Chondrocyte (in vitro differentiated cells): ENCODE measurements at places on chromosomes 1 and 21. TPM values are rescaled to one million over a fixed set of nuclear protein-coding genes. Genes with fewer than 3 reads are reported as not detected.

MIER1 gene
- total RNA-seq: 39.3 to 41.1 TPM (median 40.1 TPM) in 3 replicates

- no peak for DNase-seq
These were observed 139.0 kb downstream of the DPYD start for GRCh38 chr1:97781762-97782337.

DNA sequence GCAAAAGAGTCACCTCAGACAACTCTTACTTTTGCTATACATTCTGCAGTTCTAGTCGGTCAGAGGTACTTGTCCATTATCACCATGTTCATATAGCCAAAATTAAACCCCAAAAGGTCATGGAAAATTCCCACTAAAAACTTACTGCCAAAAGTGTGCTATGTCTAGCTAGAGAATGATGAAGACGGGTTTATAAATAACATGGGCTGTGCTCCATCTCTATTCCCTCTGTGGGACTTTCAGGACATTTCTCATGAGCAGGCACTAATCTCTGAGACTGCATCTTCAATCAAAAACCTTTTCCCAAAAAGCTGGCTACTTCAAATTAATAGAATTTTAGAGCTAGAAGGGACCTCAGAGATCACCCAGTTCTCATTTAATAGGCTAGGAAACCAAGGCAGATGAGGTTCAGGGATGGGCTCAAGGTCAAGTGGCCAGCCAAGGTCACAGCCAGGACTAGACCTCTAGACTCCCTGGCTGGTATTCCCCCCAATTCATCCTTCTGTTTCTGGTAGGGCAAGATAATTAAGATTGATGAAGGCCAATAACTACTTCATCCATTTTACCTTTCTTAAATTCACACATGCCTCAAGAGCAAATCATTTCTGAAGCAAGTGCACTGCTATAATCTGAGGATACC lies 21.0 kb upstream of the MOB3C start:
- DNase-seq: no peak

GRCh38 chr1:21269461-21270085 lies 20.7 kb downstream of the ECE1 start:
- DNase-seq: no peak

DNA sequence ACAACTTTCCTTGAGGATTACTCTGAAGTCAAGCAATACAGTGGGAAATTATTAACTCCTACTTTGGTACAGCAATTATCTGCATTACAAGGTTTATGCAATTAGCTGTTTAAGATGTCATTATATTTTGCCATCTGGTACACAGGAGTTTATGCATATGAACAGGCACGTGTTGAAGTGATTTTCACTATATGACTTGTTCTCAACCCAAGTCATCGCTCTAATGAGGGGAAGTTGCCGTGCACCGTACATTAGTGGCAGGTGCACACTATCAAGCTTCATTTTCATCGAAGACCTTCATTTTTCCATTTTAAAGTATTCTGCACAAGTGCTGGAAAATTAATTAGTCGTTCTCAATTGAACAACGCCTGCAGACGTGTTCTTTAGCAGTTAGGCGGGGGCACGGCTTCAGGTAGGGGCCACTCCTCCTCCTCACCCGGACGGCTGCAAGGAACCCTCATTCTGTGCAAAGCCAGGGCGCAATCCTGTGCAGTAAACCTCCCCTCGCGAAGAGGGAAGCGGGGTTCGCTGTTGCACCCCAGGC lies 39.8 kb upstream of the NFIA start:
- DNase-seq: no peak

- no peak for DNase-seq
These were observed 10.2 kb downstream of the NFASC start for GRCh38 chr1:204880906-204881305.

DNA sequence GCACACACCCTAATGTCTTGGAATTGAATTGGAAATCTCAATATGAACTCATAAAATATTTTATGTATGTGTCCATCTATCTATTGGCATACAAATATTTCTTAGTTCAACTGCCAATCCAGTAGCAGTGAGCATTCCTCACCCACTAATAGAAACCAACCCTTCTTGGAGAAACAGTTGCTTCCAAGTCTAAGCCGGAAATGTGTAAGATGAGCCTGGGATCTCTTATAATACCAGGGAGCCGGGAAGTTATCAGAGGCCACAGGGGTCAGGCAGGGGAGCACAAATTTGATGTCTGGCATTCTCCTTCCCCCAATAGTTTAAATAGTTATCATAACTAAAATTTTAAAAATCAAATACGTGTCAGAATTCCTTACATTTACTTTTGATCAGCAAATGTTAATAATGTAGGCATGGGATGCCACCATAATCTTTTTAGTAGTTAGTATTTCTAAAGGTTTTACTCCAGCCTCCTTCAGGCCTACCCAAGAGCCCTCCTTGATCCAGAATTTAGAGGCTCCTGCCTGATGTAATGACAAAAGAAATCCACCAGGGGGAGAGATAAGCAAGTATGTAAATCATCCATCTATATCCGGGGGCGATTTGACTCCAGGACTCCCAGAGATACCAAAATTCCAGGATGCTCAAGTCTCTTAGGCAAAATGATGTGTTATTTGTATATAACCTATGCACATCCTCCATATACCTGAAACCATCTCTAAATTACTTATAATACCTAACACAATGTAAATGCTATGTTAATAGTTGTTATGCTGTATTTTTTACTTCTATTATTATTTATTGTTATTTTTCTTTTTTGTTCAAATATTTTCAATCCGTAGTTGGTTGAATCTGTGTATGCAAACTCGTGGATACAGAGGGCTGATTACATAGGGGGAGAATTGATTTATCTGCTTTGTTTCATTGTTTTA lies 218.7 kb upstream of the COA6 start:
- no peak for DNase-seq

C1orf141 gene
- total RNA-seq: not detected in 3 replicates

- DNase-seq: no peak
These were observed 24.2 kb downstream of the MAN1C1 start for GRCh38 chr1:25640646-25641328.

FMO2 gene
- total RNA-seq: 0.24 to 0.87 TPM (median 0.55 TPM) in 3 replicates

GRCh38 chr1:234111458-234112142 lies 207.1 kb downstream of the SLC35F3 start:
- DNase-seq: no peak

- no peak for DNase-seq
These were observed 93.7 kb upstream of the C1orf174 start for GRCh38 chr1:3993619-3994375.
